Retina (tissue), 1 donor: ENCODE measurements at places on chromosomes 1 and 21.

DNA sequence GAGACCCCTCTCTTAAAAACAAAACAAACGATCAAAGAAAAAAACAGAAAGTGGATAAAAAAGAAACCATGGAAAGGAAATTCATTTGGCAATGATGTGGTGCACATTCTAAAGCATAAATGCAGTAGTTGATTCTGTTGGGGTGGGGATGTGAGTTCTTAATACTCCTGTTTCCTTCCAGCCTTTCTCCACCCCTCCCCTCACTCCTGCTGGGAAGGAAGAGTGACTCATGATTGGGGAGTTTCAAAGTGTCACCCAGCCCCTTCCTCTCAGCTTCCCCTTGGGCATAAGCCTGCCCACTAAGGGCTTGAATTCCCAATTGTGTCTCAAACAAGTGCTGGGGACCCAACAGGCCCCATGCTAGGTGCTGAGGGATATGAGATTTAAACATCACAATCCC, 6.7 kb upstream of the PINK1 start:
- no peak for DNase-seq

DNA sequence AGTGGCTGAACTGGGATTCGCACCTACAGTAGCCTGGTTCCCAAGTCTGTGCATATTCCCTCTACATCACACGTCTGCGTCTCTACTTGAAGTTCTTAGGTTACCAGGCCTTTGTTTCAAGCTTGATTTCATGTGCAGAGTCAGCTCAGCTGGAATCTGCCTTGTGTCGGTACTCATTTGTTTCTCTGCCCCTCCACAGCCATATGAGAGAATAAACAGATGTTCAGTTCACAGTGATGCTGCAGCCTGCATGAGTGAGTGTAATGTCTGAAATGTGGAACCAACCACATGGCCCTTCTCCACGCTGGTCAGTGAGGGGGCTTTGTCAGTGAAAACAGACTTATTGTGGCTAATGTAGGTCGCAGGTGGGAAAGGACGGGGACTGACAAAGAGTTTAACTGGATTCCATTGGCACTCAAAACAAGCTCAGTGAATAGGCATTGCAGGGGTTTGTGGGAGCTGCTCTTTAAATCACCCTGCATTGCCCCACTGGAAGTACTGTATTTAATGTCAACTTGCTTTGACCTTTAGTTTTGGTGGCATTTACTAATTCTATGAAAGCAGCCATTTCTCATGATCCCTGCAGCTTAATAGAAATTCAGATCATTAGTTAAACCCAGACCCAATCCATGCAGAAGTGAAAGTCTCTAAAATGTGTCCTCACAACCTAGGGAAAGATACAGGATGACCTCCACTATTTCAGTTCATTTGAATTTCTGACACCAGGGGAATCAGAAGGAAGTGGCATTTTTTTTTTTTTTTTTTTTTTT, 136.4 kb upstream of the FAM78B start:
- DNase-seq: peak; percentile 53

- DNase-seq: no peak
Observed at GRCh38 chr1:4931486-4931885, 277.1 kb downstream of the AJAP1 start.

GRCh38 chr1:108569097-108569728, 9.3 kb downstream of the EEIG2 start:
- DNase-seq: no peak

DNA sequence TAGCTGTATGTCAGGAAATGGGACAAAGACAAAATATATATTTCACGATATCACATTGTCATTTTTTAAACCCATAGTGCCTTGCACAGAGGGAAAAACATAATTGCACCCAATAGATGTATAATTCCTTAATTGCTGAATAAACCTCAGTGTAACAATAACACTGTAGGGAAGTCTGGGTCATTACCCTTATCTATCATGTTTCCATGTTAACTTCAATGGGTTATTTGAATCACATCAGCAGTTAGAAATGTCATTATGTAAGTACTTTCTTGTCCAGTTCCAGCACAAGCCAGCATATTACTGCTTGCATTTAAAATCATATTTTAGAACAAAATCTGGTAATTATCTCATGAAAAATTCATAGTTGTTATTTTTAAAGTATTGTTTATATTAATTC, 222.7 kb downstream of the HMCN1 start:
- DNase-seq: no peak

GRCh38 chr1:167854184-167854583, 59.8 kb downstream of the ADCY10 start:
- DNase-seq: no peak

DNA sequence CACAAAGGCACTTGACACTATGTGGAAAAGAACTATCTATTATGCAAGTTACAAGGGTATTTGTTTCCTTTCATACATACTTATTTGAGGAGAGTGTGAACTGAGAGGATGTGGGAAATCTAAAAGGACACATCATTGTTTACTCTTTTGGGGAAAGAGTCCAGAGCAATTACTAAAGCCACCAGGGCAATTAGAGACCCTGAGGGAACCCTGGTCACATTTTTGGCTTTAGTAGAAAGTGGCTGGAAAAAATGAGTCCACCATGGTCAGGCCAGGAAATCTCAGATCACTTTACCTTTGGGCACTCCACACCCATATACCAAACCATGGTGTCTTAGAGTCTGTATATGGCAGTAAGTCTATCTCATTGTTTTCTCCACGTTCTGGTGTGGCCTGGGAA, 243.3 kb downstream of the HLX start:
- DNase-seq: no peak

DNA sequence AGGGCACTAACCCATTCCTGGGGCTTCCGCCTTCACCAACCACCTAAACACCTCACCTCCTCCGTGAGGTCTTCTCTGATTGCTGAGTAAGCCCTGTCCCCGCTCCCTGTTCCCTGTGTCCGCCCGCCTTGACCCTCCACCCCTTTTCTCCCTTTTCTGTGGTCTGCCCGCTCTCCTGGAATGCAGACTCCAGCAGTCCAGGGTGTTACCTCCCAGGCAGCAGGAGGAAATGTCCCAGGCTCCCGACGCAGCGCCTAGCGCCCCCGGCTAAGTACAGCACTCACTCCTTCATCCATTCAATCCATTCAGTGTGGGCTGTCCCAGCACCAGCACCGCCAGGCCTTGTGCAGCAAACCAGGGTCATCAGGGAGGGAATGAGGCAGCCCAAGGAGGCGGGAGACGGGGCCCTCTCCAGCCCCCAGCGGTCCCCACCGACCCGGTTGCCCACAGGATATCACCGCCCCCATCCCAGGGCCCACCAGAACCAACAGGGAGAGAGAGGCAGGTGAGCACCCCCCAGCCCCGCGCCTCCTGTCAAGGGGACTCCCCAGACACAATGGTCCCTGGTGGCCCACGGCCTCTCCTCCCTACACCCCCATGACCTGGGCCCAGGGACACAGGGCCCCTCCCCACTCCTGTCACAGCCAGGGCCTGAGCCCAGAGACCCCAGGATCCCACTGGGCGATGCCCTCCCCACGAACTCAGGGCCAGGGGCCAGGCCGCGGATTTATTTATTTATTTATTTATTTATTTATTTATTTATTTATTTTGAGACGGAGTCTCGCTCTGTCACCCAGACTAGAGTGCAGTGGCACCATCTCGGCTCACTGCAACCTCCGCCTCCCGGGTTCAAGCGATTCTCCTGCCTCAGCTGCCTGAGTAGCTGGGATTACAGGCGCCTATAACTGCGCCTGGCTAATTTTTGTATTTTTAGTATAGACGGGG, 10.2 kb downstream of the TNFRSF14 start:
- DNase-seq: no peak

DNA sequence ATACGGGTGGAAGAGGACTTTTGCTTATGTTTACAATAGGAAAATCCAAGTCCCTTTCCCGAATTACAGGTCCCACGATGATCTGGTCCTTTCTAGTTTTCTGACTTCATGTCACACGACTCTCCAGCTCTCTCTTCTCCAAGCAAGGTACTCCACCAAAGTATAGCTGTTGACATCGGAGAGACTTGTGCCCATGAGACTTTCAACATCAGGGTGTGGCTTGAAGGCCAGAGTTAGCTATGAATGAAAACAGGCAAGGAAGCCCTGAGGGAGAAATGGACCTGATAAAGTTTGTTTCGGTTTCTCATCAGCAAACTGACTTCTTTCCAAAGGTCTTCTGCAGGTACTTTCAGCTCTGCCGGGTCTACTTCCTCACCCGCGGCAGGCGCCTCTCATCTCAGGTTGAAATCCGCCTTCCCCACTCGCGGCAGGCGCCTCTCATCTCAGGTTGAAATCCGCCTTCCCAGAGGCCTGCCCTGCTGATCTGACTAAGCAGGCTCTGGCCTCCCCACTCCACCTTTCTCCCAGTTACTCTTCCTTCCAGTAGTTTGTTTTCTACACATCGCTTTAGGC, 2.1 kb upstream of the PER3 start:
- no peak for DNase-seq

DNA sequence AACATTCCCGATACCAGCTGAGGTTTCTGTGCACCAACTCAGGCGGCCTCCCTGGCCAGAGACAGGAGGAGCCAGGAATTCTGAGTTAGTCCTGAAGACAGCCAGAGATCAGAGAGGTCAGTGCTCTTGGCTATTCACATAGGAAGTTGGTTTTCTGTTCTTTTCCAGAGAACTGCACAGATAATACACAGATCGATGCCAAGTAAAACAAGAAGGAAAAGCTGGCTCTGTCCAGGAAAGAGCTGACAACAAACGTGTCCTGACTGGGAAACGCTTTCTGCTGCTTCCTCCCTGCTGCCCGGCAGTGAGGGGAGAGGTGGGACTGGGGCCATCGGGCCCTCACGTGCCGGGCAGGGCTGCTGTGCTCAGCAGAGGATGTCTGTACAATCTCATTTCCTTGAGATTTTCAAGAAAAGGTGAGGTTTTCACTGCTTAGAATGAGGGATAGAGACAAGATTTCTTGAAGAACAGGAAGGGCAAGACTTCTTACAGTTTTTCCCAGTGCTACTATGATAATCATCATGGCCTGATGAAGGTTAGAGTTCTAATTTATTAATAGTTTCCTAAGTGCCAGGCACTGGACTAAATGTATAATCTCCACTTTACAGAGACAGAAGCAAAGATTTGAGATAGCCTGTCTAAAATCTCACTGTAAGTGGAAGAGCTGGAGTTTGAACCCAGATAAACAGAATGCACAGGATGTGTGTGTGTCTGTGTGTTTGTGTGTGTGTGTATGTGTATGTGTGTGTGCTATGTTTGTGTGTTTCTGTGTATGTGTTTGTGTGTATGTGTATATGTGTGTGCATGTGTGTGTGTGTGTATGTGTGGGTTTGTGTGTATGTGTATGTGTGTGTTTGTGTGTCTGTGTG, 211.0 kb upstream of the RAB4A start:
- peak; percentile 37 for DNase-seq

DNA sequence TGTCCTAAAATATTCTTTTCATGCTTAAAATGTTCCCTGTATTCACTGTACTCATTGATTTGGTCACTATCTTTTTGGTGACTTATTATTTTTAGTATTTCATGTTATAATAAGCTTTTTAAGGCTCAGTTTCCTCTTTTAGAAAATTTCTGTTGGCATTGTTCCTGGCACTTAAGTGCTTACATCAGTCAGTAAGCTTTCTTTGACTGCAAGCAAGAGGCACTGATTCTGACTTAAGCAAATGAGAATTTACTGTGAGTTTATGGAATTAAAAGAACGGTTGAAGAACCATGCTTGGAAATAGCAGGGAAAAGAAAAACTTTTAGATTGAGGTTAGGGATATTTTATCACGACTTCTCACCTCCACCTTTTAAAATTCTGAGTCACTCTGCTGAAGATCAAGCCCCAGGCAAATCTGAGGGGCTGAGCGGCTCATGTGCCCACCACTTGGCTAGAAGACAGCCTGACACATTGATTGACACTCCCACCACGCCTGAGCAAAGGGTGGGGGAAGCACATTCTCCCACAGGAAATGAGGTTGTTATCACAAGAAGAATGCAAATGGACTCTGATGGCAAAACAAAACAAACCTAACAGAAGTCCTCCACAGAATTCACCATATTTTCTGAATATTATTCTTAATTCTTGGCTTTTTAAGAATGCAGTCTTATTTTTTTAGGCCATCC, 102.8 kb downstream of the KCTD3 start:
- no peak for DNase-seq

GRCh38 chr21:45442276-45442675, 37.3 kb downstream of the COL18A1 start:
- no peak for DNase-seq

- DNase-seq: no peak
Observed at GRCh38 chr1:228373681-228374571, 32.7 kb downstream of the TRIM11 start.

GRCh38 chr1:62353853-62354252, 34.6 kb upstream of the KANK4 start:
- DNase-seq: no peak

DNA sequence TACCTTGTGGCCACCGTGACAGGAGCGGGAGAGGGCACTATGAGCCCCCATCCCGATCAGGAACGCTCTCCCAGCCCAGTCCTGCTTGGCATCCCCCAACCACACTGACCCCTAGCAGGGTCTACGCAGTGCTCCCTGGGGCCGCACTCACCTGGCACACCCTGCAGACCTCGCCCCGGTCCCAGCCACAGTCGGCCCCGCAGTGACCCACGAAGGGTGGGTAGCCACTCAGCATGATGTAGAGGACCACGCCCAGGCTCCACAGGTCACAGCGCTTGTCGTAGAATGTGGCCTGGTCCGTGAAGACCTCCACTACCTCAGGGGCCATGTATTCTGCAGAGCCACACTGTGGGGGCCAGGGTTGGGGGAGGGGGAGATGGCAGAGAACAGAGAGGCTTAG, 11.1 kb upstream of the KNCN start:
- no peak for DNase-seq

DNA sequence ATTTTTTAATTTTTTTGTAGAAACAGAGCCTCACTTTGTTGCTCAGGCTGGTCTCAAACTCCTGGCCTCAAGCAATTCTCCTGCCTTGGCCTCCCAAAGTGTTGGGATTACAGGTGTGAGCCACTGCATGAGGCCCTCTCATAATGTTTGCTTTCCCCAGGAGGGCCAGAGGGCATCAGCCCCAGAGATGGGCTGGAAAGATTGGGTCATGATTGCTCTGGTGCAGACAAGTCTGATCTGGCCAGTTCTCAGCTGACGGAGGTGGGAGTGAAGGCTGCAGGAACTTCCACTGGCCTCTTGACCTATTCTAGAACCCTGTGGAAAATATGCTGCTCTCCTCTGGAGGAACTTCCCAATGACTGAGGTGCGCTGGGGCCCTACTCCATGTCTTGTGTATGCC, 43.4 kb upstream of the RD3 start:
- DNase-seq: no peak

DNA sequence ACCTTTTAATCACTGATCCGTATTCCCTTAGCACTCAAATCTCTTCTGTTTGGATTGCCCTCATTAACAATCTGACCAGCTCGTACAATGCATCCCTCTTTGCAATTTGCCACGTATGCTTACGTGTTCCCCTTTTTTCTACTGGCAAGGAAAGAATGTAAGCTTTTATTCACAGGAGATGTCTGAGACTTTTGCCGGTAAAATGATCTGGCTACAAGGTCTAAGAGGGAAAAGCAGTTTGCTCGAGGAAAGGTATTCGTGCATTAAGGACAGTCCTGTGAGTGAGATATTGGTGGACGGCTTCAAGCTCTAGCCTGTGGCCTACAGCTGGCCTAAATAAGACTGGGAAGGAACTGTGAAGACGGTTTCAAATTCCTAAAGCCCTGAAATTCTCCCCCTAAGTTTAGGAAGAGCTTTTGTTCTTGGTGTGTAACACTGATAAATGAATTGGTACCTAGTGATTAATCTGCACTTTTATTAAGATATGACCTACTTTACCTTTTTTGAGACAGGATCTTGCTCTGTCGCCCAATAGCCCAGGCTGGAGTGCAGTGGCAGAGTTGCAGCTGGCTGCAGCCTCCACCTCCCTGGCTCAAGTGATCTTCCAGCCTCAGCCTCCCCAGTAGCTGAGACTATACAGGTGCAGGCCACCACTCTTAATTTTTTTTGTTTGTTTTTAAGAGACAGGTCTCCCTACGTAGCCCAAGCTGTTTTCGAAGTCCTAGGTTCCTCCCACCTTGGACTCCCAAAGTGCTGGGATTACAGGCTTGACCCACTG, 895 bp upstream of the UBR4 start:
- DNase-seq: no peak
